ENCODE measurements at places on chromosomes 3 and 15. TPM values are rescaled to one million over a fixed set of nuclear protein-coding genes. Genes with fewer than 3 reads are reported as not detected.

DNA sequence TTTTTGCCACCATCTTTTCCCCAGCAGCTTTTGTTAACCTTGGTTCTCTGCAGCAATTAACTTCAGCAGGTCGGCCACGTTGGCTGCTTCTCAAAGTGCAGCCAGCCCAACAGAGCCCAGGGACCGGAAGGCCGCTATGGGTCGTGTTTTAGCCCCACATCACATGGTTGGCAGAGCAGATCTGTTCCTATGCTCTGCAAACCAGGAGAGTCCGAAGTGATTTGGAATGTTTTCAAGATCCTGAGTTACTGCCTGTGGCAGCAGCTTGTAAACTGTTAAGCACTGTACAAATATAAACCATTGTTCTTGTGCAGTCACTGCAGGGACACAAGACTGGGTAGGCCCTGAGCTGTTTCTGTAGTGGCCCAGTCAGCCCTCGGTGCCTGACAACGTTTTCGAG lies 69.6 kb upstream of the MYZAP start:
- DNase-seq, result no peak

DNA sequence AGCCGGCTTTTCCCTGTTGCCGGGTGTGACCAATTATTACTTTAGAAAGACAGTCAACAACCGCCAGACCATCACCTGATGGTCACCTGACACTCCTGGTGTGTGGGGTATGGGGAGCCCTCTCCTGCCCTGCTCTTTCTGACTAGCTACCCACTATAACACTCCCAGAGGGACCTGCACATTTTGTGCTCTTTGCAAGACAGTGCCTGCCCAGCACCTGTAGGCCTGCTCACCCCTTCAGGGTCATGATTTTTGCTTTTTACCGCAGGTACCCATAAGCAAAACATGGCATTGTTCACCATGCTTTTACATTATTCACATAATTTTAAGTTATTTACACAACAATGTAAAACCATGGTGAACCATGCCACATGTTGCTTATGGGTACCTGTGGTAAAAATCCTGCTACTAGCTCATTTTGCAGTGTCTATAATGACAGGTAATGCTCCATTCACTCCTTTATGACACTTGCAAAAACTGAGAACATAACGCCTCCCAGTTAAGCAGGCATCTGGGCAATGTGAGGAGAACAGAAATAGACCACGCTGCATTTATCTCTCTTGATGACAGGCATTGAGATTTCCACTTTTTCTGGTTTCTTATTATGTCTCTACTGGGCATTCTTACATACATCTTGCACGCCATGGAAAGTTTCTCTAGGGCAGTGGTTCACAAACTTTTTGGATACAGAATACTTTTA lies 9.9 kb downstream of the CCRL2 start:
- no peak for DNase-seq

DNA sequence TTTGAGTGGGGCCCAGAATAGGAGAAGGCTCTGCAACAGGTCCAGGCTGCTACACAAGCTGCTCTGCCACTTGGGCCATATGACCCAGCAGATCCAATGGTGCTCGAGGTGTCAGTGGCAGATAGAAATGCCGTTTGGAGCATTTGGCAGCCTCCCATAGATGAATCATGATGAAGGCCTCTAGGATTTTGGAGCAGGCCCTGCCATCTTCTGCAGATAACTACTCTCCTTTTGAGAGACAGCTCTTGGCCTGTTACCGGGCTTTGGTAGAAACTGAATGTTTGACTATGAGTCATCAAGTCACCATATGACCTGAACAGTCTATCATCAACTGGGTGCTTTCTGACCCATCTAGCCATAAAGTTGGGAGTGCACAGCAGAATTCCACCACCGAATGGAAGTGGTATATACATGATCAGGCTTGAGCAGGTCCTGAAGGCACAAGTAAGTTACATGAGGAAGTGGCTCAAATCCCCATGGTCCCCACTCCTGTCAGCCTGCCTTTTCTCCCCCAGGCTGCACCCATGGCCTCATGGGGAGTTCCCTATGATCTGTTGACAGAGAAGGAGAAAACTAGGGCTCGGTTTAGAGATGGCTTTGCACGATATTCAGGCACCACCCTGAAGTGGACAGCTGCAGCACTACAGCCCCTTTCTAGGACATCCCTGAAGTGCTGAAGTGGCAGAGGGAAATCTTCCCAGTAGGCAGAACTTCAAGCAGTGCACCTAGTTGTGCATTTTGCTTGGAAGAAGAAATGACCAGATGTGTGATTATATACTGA lies 971.4 kb downstream of the MCTP2 start:
- DNase-seq, result no peak

DNA sequence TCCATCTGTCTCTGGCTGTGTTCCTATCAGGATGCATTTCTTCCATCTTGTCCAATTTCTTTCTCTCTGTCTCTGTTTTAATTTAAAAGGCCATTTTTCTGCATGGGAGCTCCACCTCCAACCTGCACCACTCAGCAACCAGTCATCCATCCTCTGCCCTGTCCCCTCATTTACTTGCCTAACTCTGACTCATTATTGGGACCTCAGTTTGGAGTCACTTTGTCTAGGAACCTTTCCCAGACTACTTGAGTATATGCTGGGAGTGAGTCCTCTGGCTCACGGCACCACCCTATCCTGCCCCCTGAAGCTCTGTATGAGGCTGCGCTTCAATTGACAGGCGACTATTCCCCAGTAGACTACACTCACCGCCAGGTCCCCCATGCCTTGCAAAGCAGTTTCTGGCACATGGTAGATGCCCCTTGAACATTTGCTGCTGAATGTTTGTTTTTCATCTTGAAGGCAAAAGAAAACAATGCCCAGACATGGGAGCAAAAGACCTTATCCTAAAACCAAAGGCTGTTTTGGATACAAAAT lies 513.3 kb upstream of the CFAP20DC start:
- DNase-seq, result no peak

DNA sequence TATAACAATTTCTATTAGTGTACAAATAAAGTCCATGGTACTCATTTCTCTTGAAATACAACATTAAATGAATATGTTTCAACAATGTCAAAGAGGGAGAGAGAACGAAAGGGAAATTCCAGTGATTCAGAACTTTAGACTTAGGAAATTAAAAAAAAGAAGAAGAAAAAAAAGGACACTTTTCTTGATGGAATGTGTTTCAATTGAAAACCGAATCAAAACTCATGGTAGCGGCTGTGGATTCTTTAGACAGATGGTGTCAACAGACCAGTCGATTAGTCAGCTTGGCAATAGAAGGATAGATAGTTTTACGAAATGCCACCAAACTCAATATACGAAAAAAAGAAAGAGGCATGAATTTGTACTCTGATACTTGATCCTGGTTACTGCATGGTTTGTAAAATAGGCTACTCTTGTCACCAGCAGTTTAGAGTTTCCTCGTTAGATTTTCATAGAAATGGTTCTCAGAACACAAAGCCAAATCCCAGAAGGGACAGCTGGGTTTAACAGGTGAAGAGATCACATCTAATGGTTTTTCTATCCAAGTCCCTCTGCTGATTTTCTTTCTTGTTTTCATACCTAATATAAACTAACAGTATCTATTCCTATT lies 793.5 kb downstream of the ROBO1 start:
- no peak for DNase-seq

DNA sequence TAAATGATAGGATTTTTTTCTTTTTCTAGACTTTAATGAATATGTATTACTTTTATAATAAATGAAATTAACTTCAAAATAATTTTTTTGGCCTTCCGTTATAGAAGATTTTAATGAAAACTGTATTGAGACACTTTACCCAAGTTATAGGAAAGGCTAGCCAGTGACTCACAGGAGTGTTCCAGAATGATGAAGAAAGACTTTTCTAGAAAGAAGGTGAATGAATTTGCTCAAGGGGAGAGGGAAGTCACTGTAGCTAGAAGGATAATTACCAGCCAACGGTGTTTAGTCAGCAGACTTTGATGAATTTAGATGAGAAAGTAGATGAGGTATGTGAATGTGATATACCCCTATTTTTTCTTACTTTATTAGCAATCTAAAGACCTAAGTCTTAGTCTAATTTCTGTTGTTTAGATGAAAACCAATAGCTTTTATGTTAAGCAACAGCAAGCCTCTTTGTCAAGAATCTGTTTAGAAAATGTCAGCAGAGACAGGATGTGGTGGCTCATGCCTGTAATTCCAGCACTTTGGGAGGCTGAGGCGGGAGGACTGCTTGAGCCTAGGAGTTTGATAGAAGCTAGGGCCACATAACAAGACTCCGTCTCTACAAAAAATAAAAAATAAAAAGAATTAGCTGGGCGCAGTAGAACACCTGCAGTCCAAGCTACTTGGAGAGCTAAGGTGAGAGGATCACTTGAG lies 3.2 kb downstream of the ALAS1 start:
- DNase-seq, result no peak

- DNase-seq, result no peak
Observed at GRCh38 chr3:29718661-29719065, 437.8 kb downstream of the RBMS3 start.

DNA sequence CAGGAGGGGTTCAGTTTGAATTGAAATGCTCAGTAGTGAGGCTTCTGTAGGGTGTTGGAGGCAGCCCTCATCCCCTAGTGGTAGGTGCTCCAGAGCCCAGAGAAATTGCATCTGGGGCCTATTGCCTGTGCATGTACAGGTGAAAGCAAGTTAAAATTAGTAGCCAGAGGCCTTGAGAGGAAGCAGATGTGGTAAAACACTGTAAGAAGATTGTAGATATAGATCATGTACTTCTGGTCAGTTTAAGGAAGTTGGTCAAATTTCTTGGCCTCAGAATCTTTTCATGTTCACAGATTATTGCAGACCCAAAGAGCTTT lies 34.6 kb downstream of the IGSF10 start:
- DNase-seq, result no peak

DNA sequence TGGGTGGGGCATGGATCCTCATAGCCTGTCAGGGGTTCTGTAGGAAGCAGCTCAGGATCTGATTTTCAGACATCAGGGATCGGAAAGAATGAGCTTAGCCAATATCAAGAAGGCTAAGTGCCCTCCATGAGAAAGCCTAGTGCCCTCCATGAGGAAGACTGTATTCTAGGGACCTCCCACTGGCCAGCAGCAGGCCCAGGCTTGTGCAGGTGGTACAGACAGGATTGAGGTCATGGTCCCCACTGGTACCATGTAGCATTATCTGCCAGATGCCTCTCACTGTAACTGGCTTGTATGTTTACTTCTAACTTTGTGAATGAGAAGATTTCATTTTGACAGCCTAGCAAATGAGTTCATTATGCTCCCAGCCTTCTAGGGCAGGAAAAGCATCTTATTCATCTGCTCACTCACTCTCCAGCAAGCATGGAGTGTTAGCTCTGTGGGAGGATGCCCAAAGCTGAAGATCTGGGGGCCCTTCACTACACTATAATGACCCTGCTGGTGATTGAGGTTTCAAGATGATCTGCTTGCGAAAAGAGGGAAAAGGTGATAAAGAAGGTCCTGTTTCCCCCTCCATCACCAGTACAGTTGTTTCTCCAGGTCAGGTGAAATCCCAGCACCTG lies 7.5 kb downstream of the EPHB1 start:
- DNase-seq, result no peak

The RHOV gene
- not detected for total RNA-seq

The LMAN1L gene
- 6.7 TPM for total RNA-seq

The HTD2 gene
- 12.2 TPM for total RNA-seq

The NEK10 gene
- total RNA-seq, result 5.4 TPM

The PLSCR4 gene
- total RNA-seq, result 8.6 TPM

Data from heart right ventricle (tissue), 16 donors.